ENCODE measurements at places on chromosomes 12 and 14. TPM values are rescaled to one million over a fixed set of nuclear protein-coding genes. Genes with fewer than 3 reads are reported as not detected.

FOXA1 gene
- total RNA-seq, result 58.1 TPM

P2RX7 gene
- not detected for total RNA-seq

AVPR1A gene
- not detected for total RNA-seq

GNB3 gene
- 0.17 TPM for total RNA-seq

ARHGAP9 gene
- not detected for total RNA-seq

VWF gene
- total RNA-seq, result 0.22 TPM

TAS2R14 gene
- 2.3 TPM for total RNA-seq

FSCB gene
- not detected for total RNA-seq

CCDC63 gene
- not detected for total RNA-seq

ANO4 gene
- not detected for total RNA-seq

CCDC177 gene
- not detected for total RNA-seq

CBX5 gene
- 22.2 TPM for total RNA-seq

CELA1 gene
- total RNA-seq, result not detected

LRRC9 gene
- total RNA-seq, result 0.62 TPM
